DMS79 treated with DMSO at 0.1 percent for 48 hours (cell line): ENCODE measurements at places on chromosomes 3 and 15.

DNA sequence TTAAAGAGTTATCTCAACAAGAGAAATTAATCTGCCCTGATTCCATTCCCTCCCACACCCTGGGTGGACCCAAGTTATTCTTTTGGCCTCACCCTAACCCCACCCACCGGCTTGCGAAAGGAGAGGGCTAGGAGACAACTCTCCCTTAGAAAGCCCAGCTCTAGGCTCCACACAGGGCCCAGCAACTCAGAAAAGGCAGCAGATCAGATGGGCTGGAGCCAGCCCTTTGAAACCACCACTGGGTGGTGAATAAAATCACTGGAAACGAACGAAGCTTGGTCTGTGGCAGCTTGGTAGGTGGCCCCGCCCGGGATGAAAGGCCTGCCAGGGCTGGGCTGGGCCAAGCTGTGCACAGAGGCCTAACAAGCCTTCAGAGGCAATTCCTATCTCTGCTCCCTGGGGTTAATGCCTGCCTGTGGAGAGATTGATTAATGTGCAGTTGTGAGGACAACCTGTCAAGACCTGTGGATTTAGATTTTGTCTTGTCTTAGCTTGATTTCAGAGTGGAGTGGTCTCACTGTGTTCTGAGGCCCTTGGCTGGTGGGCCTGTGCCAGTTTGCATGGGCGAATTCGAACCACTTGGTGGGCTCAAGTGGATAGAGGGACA, 38.8 kb downstream of the BHLHE40 start:
- DNase-seq, result no peak

DNA sequence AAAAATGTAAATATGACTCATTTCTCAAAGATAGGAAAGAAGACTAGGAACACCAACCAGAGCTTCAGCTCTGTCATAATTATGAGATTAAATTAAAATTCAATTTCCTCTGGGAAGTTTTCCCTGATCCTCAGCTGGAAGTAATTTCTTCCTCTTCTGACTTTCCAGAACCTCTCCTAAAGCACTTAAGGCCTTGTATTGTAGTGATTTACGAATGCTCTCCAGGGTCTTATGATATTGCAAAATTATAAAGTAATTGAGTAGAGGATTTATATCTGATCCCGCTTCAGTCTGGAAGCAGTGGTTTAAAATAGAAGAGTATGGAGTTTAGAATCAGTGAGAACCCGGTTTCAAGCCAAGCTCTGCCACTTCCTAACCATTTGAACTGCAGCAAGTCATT, 279.8 kb downstream of the ZPLD1 start:
- no peak for DNase-seq

DNA sequence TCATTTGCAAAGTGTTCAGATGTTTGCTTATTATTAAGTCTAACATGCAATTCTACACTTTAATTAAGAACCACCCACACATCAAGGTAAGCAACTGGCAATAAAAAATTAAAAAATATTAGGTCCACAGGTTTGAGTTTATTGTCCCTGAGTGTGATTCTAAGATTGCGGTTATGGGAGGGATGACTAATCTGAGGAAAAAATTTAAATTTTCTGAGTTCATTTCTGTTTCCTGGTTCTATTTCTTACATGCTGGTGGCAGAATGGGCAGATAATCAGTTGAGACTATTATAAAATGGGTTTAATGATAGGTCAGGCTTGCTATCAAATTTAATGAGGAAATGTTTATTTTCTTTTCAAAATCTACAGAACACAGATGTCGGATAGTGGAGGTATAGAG, 105.9 kb downstream of the TP63 start:
- no peak for DNase-seq

- no peak for DNase-seq
Measured at GRCh38 chr15:71659730-71660067, 150.7 kb upstream of the NR2E3 start.

DNA sequence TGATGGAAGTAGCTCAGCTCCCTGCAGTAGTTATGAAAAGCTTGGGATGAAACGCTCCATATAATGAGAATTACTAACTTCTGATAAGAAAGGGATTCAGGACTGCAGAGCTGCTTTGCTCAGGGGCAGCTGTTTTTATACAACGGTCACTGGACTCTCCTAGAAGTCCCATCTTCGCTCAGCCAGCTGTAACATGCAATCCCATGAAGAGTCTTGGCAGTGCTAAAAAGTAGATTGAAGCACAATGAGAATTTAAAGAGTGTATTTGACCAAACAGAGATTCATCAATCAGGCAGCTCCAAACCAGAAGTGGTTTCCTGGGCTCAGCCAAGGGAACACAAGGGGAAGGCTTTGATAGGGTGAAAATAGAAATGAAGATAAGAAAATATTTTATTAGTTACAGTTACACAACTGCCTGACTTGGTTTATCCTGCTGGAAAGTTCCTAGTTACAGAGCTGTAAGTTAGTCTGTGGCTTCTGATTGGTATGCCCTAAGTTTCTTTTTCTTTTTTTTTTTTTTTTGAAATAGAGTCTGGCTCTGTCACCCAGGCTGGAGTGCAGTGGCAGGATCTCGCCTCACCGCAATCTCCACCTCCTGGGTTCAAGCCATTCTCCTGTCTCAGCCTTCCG, 24.1 kb downstream of the SIDT1 start:
- DNase-seq, result no peak
